Cerebellar nuclear complex (tissue), 1 donor: ENCODE measurements at places on chromosomes 1 and 21.

GRCh38 chr1:8437347-8437746 is 119.4 kb downstream of the SLC45A1 start:
- no peak for DNase-seq

DNA sequence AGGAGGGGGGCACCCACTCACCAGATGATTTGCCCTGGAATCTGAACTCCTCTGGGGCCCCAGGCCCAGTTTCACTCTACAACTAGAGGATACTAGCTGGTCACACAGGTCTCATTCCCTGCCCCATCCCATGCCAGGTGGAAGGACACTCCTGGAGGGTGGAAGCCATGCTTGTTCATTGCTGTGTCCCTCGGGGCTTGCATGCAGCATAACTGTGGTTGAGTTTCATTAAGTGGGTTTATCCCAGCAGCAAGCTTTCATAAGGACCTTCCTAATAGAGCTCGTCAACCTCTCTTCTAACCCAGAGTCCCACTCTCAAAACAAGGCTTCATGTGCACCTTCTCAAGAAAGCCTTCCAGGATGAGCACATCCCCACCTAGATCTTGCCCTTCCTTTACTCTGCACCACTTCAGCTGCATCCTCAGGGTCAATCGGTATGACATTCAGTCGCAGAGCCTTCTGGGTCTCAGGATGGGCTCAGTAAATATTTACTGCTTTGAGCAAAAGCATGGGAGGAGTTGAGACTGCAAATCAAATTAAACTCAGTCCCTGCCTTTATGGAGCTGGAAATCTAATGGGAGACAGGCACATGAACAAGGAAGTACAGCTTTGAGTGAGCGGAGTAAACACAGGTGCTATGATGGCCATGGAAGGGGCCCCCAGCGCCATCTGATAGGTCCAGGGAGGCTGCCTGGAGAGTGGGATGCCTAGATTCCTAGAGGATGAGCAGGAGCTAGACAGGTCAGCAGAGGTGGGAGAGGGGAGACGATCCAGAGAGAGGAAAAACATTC is 32.3 kb downstream of the LAMB3 start:
- no peak for DNase-seq

- DNase-seq: no peak
Measured at GRCh38 chr1:25486602-25487001, 55.9 kb downstream of the MACO1 start.

- DNase-seq: no peak
Measured at GRCh38 chr1:236875975-236876374, 80.9 kb downstream of the MTR start.

GRCh38 chr1:2350501-2350900 is 40.9 kb downstream of the MORN1 start:
- DNase-seq: no peak

- DNase-seq: no peak
Measured at GRCh38 chr1:15051882-15052528, 101.5 kb upstream of the TMEM51 start.

GRCh38 chr1:219791766-219792165 is 136.6 kb downstream of the SLC30A10 start:
- DNase-seq: no peak

GRCh38 chr1:224377676-224378006 is 21.0 kb downstream of the CNIH4 start:
- no peak for DNase-seq

DNA sequence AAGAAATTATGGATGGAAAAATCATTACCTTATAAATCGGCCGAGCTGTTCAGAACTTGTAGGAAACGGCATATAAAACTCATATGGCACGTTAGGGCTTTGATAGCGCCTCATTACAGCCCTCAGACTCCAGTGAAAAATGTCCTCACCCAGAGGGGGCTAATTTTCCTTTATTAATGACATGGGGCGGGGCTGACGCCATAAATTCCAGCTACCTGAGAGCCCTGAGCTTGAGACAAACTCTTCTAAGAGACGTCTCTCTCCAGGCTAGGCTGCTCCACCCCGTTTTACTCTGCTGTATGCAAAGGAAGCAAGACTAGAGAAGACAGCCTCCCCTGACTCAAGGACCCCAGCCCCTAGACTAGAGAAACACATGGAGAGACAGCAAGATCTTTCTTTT is 149.4 kb downstream of the TRABD2B start:
- DNase-seq: no peak

GRCh38 chr1:53517109-53517508 is 57.9 kb downstream of the DMRTB1 start:
- DNase-seq: no peak

DNA sequence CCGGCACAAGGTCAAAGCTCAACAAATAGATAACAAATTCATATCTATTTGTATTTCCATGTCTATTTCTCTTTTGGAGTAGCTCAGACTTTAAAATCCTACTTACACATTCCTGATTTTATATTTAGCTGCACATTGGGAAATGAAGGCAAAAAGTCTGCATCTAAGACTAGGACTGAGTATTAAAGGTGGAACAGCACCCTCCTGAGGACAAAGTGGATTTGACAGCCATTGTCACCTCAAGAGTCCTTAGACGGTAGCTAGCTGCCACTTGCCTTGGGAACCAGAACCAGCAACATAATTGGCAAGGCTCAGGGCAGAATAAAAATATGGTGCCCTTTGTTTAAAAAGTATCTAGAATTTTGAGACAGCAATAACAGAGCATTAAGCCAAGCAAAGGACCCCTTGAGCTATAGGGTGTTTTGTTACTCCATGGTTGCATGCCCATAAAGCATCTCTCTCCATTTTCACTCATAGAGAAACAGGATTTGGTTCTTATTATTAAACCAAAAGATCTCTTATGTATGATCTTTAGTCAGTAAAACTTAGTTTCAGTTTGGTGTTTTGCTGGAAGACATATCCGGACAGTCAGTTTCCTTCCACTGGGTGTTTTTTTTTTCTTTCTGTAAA is 30.0 kb upstream of the SGIP1 start:
- DNase-seq: no peak

GRCh38 chr21:23837564-23837963 is 1769.7 kb downstream of the MRPL39 start:
- no peak for DNase-seq

DNA sequence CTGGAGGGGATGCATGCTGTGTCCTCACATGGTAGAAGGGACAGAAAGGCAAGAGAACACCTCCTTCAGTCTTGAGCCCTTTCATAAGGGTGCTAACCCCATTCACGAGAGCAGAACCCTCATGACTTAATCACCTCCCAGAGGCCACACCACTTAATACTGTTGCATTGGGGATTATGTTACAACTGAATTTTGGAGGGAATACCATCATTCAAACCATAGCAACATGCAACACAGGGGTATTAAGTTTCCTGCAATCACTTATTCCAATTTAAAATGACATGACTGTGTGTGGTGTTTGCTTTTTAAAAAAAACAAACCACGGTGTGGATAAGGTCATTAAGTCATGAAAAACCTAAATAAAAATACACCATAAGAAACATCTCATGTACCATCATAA is 3.1 kb upstream of the LIN9 start:
- DNase-seq: no peak

GRCh38 chr1:28273216-28273860 is 14.0 kb downstream of the SESN2 start:
- DNase-seq: no peak

GRCh38 chr1:56671542-56671941 is 26.4 kb downstream of the PRKAA2 start:
- DNase-seq: no peak

DNA sequence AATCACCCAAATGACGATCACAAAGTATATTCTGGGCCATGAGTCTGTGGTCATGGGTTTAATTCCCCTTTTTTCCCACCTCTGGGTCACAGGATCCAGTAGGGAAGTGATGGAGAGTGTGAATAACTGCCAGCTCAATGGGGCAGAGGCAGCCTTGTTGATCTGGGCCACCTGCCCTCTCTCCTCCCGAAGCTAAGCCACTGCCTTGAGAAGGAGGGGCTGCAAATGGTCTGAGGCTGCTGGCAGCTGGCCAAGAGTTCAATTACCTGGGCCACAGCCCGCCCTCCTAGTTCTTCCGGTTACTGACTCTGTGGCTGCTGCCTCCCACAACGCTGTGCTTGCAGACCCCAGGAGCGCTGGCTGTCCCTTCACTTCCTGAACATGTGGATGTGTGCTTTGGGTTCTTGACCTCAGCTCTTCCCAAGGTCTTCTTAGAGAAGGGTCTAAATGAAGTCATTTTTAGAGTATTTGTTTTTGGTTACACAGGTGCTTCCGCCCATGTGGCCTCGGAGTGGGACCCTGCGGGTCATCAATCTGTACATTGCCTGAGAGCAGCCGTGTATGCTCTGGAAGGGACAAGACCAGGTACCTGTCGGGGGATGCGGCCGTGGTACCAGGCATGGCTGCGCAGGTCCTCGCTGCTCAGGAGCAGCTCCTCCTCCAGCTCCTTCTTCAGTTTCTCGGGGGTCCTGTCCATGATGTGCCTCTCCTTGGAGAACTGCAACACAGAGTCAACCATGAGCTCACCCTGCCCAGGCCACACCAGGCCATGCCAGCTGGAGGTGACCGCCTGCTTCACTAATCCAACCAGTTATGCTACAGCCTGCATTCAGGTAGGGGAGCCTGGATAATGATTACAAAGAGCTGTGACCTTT is 89.7 kb downstream of the BCAR3 start:
- DNase-seq: no peak

DNA sequence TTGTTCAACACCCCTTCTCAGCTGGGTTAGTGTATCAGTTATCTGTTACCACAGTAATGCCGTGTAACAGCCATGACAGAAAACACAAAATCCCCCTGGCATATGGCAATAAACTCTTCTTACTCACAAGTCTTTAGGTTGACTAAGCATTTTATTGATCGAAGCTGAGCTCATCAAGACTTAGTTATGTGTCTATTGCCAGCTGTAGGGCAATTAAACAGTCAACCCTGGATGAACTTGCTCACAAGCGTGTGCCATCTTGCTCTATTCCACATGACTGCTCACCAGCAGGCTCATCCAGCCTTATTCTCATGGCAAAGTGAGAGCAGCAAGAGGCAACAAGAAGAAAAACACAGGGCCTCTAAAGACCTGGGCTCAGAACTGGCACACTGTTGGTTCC is 333.8 kb upstream of the PTBP2 start:
- DNase-seq: no peak

DNA sequence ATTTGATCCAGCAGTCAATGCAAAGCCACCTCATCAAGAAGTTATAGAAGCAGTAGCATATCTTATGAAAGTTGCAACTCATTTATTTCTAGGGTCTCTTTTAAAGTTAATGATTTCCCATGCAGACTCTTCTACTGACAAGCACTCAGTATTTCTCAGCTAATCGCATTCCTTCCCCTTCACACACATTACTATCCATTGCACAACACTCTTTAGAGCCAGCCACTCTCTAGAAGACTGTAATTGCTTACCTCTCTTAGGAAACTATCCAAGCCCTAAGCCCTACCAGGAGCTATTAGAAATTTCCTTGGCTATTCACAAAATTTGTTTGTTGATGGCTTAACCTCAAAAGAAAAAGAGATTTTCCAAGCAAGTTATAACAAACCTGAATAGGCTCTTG is 106.0 kb downstream of the ADAMTS1 start:
- no peak for DNase-seq
